ENCODE measurements at places on chromosomes 16 and 17. TPM values are rescaled to one million over a fixed set of nuclear protein-coding genes. Genes with fewer than 3 reads are reported as not detected.

YBX2 gene
- total RNA-seq = 0.26 TPM

KRTAP1-1 gene
- total RNA-seq = not detected

KRTAP3-2 gene
- total RNA-seq = not detected

ABCA10 gene
- total RNA-seq = 30.7 TPM

PRR35 gene
- total RNA-seq = not detected

DNA sequence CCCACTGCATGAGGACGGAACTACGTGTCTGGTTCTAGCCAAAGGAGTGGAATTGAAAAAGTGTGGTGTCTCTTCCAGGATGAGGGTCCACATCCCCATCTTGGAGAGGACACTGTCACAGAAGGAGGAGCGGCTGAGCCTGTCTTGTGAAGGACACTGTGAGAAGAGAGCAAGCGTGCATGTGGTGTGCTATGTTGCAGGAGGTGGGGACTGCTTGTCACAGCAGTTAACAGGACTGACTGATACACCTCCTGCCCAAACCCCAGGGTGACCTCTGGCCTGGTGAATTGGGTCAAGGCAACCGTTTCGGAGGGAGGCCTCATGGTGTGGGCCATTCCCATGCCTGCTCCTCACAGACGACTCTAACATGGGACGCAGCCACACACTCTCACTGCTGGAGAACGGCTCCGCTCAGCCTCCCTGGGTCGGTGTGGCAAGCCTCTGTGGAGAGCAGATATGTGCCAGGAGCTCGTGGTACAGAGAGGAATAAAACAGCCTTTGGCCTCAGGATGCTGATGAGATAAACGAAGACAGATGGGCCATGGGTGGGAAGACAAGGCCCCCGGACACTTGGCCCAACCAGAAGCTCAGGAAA, 56.4 kb upstream of the RBFOX3 start:
- H3K27ac ChIP-seq = no peak overlapping the region
- no peak overlapping the region for H3K4me3 ChIP-seq
- DNase-seq = no peak
- H3K27me3 ChIP-seq = no peaks in the 10 kb centered on the region
- H3K36me3 ChIP-seq = no peaks in the 10 kb centered on the region

- no peak overlapping the region for H3K27ac ChIP-seq
- no peak overlapping the region for H3K4me3 ChIP-seq
- H3K36me3 ChIP-seq = no peaks in the 10 kb centered on the region
Observed at GRCh38 chr17:46733837-46734475, 84.5 kb downstream of the WNT3 start.

GRCh38 chr17:11610999-11611566, 12.8 kb downstream of the DNAH9 start:
- H3K27me3 ChIP-seq = no peaks in the 10 kb centered on the region
- no peak for DNase-seq
- H3K27ac ChIP-seq = no peak overlapping the region
- no peaks in the 10 kb centered on the region for H3K36me3 ChIP-seq

- H3K27ac ChIP-seq = no peak overlapping the region
- no peaks in the 10 kb centered on the region for H3K36me3 ChIP-seq
- no peaks in the 10 kb centered on the region for H3K4me1 ChIP-seq
- H3K4me3 ChIP-seq = no peak overlapping the region
- H3K27me3 ChIP-seq = no peaks in the 10 kb centered on the region
- DNase-seq = no peak
Observed at GRCh38 chr17:72763981-72764380, 328.5 kb downstream of the SLC39A11 start.

DNA sequence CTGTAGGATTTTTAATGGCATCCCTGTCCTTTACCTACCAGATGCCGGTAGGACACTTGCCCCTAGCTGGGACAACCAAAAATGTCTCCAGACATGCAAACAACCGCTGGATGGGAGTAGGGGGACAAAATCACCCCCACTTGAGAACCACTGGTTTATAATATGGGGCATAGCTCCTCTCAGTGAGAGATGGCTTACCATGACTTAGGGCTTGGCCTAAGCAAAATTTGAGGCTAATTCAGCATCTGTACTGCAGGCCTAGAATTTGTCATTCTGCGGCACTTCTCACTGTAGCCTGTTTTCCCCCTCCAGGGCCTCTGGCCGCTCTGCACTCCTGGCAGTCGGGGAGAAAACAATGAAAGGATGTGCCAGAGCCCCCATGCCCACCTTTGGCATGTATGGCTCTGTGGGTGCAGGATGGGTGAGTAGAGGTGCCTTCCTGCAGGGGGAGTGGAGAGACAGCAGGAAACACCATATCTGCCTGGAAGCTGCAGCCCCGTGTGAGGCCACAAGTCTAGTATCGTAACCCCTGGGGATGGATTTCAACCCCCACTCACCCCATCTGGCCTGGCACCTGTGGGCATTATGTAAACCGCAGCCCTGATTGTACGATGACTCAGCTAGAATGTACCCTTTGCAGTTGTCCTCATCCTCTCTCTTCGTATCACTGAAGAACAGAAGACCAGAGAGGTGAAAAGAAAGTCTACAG, 268.1 kb downstream of the SOX9 start:
- no peaks in the 10 kb centered on the region for H3K4me1 ChIP-seq
- H3K27me3 ChIP-seq = no peaks in the 10 kb centered on the region
- no peak for DNase-seq

GRCh38 chr17:75241502-75241901, 19.9 kb downstream of the GGA3 start:
- H3K27ac ChIP-seq = no peak overlapping the region
- H3K4me3 ChIP-seq = no peak overlapping the region
- no peaks in the 10 kb centered on the region for H3K4me1 ChIP-seq
- no peak for DNase-seq
